ENCODE measurements at places on chromosomes 16 and 17.

DNA sequence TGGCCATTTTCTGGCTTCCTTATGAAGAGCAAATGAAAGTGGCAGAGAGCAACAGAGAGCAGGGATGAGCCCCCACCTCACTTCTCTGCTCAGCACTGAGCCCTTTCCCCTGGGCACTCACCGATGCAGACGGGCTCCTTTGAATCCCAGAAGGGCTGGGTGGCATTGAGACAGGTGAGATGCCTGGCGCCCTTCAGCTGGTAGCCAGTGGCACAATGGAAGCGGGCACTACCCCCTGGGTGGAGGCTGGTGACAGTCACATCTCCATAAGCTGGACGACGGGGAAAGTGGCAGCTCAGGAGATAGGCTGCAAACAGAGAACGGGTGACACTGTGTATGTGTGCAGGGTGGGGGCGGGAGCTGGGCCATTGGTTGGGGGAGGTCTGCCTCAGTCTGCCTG lies 12.5 kb upstream of the PHF12 start:
- DNase-seq = no peak

- no peak for DNase-seq
Observed at GRCh38 chr17:185445-186138, 4.1 kb upstream of the DOC2B start.

DNA sequence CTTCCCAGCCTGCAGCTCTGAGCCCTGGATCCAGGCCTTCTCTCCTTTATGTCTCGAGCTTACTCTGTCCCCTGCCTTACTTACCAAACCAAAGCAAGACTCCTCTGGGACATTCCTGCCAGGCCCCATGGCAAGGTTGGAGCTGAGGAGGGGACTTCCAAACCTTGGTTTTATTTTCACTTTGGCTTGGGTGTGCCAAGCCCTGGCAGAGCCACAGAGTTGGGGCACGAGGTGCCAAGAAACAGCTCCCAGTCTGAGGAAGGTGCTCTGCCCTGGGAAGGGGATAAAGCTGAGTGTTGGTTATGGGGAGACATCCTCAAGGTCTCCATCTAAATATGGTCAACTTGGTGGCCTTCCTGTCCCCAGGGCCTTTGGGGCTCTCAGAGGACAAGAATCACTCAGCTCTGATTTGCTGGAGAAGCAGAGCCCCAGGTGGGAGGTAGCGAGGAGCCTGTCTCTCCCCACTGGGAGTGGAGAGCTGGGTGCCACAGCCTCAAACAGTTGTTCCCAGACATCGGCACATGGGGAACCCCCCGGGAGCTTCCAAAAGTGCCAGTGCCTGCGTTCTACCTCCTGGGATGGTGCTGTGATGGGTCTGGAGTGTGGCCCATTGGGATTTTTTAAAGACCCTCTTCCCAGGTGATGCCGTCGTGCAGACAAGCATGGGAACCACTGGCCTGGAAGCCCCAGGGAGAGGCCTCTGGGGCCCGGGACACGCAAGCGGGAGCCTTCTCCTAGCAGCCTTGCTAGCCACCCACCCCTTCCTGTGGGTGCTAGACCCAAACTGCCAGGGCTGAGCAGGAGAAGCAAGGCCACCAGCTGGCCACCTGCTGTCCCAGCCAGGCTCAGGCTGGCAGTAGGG lies 10.3 kb downstream of the NLRC5 start:
- no peak for DNase-seq

GRCh38 chr16:28140788-28141618 lies 70.8 kb downstream of the XPO6 start:
- no peak for DNase-seq

GRCh38 chr17:39777534-39778365 lies 40.0 kb downstream of the GRB7 start:
- no peak for DNase-seq
